Stimulated activated CD8-positive, alpha-beta memory T cell treated with anti-CD3 and anti-CD28 coated beads, Interleukin-15, amount 100 ng/mL, for 48 hours (primary cell): ENCODE measurements at places on chromosomes 13 and 19.

DNA sequence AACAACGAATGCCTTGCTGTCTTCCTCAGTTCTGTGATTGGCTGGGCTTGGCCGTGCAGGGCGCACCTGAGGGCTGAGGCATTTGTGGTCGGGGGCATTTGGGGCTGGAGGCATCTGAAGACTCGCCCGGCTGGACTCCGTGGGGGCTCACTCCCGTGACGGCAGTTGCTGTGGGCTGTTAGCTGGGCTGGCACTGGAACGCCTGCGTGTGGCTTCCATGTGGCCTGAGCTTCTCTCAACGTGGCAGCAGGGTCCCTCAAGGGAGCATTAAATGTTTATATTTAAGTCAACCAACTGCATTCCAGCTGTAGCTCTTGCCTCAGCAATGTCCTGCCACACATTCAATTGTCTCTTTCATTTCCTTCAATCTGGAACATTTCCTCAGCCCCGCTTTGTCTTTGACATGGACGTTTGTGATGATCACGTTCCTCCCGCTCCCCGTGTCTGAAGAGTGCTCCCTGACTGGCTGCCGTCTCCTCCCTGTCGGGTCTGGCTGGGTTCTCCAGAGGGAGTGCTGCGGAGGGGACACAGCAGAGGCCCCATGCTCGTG is 21.0 kb downstream of the CCDC8 start:
- no peak for DNase-seq

DNA sequence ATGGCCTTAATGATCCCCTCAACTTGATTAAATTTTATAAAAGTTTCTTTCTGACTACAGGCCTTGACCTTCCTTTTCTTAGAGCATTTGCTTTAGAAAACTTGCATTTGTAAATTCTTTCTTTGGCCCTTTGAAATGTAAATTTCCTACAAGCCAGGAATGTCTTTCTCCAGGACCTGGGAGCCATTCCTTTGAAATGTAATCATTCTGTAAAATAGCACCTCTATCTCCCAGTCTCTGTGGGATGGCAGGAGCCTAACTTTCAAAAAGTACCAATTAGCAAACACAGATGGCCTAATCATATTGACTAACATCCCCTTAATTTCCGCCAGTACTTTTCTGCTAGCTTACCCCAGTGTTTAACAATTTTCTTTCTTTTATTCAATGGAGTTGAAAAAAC is 1394.2 kb upstream of the ATXN8OS start:
- DNase-seq: no peak

DNA sequence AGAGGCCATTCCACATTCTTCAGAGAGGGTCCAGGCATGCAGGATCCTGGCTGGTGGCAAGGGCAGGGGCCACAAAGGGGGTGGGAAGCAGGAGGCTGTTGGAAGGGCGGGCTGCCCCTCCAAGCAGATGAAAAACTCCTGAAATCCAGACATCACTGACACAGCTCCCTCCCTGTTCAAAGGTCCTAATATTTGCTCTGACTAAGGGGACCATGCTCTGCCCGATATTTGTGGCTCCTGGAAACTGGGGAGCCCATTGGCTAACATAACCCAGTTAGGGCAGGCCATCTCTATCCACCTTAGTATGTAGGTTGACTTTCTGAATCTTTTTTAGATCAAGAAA is 3.3 kb upstream of the CDX2 start:
- DNase-seq: no peak

- no peak for DNase-seq
Observed at GRCh38 chr13:112952759-112953551, 16.1 kb upstream of the MCF2L start.

- DNase-seq: peak; percentile 52
Observed at GRCh38 chr19:33134571-33135041, 2.7 kb downstream of the WDR88 start.

DNA sequence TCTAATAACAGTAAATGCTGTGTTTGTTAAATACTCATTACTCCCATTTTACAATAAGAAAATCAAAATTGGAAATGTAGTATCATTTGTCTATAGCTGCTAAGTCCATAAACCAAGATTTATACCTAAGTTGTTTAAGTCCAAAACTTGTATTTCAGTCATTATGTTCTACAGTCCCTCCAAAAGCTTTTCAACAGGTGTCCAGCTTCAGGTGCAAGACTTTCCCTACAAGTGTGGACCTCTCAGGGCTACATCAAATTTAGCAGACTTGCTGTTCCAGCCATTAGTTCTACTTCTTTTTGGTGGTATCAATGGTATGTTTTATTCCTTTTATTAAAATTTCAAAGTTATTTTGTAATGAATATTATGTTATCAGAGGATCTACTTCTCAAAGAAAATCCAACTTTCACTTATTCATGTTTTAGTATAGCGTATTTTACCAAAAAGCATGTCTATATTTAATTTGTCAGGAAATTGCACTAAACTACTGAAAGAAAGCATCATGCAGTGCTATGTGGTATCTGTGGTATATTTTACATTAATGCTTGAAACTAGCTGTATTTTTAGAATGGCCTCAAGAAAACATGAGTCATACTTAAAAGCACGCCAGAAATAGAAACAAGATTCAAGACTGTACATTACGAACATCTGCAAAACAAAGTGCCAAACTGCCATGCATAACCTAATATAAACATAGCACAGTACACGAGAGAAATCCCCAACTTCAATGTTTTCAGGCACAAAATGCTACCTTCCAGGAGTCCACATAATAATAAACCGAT is 44.5 kb downstream of the VWA8 start:
- no peak for DNase-seq

DNA sequence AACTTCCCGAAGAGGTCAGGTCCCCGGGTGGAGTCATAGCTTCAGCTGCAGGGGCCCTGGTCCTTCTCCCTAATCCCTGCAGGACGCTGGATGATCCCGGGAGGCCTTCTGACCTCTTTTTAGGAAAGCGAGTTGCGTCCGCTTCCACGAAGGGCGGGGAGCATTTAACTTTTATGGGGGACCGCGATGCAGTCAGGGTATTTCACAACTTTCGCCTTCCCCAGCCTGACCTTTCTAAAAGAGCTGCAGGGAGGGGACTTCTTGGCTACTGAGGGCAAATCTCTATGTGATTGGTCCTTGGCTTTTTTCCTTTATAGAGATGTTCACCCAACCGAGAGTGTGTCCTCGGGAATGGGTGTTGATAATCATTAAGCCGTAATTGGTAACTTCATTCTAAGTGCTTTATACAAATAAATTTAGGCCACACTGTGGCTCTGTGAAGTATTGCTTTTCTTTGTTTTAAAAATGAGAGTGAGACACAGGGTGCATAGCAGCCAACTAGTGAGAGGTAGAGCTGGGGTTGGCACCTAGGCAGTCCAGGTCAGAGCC is 778 bp downstream of the ZNF230 start:
- no peak for DNase-seq

DNA sequence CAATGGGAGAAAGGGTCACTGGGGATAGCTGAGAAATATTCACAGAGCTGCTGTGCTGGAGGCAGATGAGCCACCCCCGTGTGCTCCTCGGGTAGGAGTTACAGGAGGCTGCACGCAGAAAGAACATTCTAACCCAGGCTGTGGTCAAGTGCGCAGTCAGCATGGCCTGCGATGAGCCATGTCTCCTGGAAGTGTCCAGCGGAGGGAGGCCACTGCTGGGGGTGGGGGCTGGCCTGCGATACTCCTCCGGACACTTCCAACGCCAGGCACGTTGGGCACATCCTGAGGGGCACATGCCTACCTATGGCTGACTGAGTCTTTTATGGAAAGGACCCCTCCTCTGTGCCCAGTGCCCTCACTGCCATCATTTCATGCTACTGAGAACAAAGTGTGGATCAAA is 55.9 kb downstream of the RAB20 start:
- no peak for DNase-seq

- no peak for DNase-seq
Observed at GRCh38 chr19:54432144-54432738, 16.8 kb upstream of the LENG8 start.

GRCh38 chr19:4981681-4981958 is 12.7 kb downstream of the KDM4B start:
- no peak for DNase-seq

GRCh38 chr13:39565036-39565949 is 37.7 kb downstream of the LHFPL6 start:
- DNase-seq: no peak

DNA sequence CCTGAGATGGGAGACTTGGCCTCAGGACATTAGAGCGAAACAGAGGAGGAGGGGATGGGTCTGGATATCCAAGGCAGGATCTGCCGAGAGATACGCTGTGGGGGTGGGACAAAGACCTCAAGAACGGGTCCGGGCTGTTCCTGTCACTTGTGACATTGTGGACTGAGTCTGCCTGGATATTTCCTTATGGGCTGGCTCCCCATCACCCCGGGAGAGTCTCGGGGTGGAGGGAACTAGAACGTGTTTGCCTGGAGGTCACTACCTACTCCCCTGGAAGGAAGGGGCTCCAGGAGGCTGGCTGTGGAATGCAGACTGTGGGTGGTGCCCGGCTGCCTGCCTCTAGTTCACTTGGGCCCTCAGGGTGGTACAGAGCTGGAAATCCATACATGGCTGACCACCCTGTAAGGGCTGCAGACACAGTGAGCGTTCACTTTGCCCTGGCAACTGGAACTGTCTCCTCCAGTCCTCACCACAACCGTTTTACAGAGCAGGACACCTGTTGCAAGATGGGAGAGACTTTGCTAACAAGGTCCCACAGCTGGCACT is 26.4 kb downstream of the DNM2 start:
- no peak for DNase-seq

GRCh38 chr13:97631158-97631557 is 197.2 kb downstream of the RAP2A start:
- no peak for DNase-seq

GRCh38 chr19:21588065-21588601 is 82.7 kb downstream of the ZNF429 start:
- DNase-seq: no peak

DNA sequence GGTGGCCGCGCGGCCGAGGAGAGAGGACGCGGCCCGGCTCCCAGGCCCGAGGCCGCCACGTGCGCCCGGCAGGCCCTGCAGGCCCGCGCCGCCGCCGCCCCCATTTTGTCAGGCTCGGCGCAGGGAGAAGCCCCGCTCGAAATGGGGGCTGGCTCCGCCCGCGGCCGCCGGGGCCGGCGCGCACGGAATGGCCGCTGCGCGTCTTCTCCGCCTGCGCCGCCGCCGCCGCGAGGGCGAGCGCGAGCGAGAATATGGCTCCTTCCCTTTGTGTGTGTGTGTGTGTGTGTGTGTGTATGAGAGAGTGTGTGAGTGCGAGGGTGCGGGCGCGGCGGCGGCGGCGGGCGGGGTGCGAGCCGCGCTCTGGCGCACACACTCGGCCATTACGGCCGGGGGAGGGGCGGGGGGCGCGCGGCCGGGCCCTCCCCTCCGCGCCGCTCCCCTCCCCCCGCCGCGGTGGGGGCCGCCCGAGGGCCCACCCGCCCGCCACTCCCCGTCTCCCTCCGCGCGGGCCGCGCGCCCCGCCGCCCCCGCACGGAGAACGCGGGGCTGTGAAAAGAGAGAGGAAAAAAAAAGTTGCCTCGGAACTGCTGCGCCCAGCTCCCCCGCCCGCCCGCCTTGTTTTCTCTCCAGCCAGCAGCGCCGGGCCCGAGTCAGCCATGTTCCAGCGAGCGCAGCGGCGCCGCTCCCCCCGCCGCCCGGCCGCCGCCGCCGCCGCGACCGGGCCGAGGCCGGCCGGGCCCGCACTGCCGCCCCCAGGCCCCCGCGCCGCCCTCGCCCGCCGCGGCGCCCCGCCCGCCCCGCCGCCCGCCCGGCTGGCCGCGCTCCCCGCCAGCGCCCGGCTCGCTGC is 1.0 kb downstream of the HMGB1 start:
- peak; percentile 66 for DNase-seq

DNA sequence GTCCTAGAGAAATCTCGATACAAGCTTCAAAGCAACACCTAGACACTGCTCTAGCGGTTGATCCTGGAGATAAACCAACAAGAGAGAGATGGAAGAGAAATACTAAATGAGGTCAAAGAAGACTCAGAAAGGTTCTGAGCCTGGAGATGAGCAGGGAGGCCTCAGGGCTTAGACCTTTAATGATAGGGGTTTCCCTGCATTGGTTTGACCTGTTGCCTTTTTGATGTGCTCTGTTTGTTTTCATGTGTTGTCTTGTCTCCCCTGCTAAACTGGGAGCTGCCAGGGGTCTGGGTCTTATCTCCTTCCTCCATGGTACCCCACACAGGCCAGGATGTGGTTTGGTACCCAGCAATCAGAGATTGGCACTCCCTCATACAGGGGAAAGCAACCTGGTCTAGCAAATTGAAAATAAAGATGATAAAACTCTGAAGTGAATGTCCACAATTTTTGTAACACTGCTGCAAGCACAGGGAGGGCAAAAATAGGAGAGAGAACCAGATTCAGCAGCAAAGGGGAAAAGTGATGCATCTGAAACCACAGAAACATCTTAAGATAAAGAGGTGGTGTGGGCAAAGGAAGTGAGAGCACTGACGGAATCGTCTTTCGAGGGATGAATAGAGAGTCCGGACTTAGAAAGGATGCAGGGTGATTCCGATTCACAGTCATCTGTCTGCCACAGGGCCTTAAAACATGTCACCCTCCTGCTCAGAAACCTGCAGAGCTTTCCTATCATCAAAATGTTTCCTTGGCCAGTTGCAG is 3.5 kb downstream of the FFAR2 start:
- DNase-seq: peak; percentile 27

GRCh38 chr19:35074426-35075201 is 33.1 kb downstream of the HPN start:
- no peak for DNase-seq

DNA sequence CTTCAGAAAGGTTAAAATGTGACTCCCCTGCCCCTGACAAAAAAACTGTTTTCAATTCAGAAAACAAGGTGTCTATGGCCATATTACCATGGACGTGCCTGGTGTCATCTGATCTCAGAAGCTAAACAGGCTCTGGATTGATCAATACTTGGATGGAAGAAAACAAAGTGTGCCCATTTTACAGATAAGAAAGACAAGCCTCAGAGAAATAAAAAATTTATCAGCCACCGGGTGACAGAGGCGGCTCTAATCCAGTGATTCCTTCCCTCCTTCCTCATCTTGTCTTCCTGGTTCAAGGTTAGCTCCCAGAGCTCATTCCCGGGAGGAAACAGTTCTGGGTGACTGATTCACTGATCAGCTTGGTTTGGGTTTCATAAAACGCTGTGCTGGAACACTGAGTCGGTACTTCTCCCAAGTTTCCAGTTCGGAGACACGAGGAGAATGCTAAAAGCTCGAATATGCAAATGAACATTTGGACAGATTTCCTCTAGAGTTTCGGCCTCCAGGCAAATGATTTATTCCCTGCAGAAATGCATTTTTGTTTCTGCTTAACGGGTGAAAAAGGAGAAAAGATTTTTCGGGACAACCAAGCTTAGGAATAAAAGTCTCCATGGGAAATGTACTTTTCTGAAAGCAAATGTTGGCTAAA is 211.2 kb downstream of the UQCRFS1 start:
- no peak for DNase-seq

DNA sequence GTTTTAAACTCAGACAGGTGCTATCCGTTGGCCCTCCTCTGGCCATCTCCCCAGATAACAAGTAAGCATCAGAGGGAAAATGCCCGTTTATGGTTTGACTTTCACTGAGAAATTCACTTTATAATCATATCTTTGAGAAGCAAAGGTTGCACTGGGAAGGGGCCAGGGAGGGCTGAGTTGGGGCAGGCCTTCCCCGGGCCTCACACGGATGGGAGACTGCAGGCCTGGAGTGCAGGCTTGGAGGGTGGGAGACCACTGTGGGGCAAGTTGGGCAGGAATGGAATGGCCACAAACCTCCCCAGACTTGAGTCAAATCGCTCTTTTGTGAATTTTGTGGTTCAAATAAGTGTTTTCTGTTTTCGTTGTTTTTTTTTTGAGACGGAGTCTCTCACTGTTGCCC is 451.7 kb downstream of the TSHZ3 start:
- DNase-seq: no peak

GRCh38 chr19:41548954-41549688 is 26.8 kb upstream of the CEACAM21 start:
- DNase-seq: no peak
